ENCODE measurements at places on chromosomes 7 and 10.

GRCh38 chr10:123135415-123136141 is at the start of gene HMX3:
HMX3 (plus strand) TSS chr10:123135970; CDS start chr10:123136051, 81 bp downstream.
- DNase-seq = peak; percentile 47

DNA sequence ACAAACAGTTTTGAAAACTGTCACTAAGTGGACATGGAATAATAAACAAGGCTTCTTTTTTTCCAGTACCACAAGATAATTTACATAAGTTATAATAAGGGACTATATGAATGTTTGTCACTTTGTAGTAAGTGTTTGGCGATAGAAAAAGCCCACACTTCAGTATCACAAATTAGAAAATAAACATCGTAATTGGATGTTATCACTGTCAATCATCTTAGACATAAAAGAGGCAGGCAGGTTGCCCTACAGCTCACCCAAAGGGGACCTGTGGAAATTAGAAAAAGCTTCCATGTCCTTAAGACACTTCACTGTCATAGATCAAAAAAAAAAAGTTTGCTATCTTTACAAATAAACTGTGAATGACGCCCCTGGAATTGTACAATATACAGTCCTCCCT is 3.6 kb upstream of the NOC3L start:
- DNase-seq = no peak

DNA sequence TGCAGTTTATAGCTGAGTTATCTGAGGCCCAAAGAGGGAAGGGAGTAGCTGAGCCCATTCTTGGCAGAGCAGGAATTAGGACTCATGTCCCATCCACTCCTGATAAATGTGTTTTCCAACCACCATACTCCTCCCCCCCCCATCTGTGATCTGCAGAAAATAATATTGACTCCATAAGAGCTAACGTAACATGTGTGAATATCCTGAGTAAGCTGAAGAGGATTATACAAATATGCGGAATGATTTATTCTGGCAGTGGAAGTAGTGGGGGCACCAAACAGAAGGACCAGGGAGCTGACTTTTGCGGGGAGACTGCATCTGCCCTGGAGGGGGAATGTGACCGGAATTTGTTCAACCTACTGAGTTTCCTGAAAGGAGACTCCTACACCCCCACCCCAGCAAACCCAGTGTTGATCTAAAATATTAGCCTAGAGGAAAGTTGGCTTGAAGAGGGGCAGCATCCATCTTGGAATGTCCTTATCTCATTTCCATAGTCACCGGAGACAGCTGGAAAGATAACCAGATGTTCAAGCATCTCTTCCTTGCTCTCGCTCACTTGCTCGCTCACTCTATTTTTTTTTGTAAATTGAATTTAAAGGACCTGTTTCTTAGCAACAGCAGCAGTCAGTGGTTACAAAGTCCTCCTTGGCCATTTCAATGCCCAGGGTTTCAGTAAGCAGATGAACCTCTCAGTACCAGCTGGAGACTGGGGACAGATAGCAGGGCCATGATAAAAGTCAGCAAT is 114.7 kb downstream of the RPS24 start:
- no peak for DNase-seq

DNA sequence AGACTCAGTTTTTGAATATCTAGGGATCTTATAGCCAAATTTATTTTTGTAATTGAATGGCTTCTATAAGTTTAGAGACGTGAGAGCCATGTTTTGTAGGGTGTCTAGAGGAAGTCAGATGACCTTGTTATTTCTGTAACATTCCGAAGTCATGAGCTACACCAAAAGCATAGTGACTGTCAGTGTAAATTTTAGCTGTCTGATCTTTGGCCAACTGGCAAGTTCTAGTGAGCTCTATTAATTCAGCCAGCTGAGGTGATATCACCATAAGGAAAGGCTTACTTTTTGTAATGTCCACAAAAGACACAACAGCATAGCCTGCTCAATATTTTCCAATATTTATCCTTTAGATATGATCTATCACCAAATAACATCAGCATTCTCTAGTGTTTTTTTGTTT is 9.9 kb upstream of the NT5C3A start:
- DNase-seq = no peak

DNA sequence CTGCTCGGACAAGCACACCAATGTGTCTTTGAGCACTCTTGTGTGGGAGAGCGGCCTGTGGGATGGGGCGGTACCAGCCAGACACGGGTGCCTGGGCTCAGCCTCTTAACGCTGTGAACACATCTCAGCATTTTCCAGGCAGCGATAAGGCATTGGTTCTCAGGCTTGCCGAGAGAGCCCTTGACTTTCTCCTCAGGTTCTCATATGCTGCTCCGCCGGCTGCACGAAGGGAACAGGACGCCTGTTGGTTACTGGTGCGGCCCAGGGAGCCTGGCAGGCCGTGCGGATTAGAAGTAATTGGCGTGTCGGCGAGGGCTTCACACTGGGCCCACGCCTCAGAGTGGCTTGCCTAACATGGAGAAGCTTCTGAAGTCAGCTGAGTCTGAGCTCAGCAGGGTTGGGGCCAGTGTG is 456.7 kb upstream of the FOXK1 start:
- no peak for DNase-seq

DNA sequence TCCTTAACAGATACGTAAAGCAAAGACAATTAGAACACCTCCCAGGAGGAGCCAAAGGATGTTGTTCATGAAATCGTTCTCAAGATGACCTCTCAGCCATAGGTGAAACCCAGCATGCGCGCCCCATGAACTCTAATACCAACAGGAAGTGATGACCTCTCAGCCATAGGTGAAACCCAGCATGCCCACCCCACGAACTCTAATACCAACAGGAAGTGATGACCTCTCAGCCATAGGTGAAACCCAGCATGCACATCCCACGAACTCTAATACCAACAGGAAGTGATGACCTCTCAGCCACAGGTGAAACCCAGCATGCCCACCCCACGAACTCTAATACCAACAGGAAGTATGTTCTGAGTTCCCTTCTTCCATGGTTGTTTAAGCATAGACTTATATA is 205.2 kb upstream of the ADARB2 start:
- DNase-seq = no peak

- DNase-seq = peak; percentile 51
Measured at GRCh38 chr10:99555825-99556523, 23.2 kb downstream of the NKX2-3 start.

- DNase-seq = no peak
Measured at GRCh38 chr7:122511268-122511667, 187.6 kb downstream of the RNF133 start.

GRCh38 chr10:31668326-31668725 is 260.3 kb downstream of the ARHGAP12 start:
- no peak for DNase-seq

GRCh38 chr7:48042216-48042615 is 6.9 kb downstream of the C7orf57 start:
- DNase-seq = no peak

DNA sequence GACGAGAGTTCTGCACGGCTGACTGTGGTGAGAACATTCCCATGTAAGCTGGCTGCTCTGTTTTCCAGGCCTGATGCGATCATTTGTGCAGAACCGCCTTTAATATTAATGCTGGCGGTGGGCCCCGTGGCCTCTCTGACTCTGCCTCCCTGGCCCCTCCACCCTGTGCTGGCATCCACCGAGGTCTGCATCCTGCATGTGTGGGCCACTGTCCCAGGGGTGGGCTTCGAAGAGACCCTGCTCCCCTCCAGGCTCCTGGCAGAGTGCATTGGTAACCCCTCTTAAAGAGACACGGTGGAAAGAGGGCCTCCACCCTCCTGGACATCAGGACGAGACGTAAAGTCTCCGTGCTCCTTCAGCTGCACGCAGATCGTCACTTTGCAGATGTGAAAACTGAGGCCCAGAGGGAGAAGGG is 67.3 kb upstream of the FAM20C start:
- DNase-seq = no peak

GRCh38 chr10:11208243-11208642 is 190.6 kb downstream of the CELF2 start:
- DNase-seq = no peak

- no peak for DNase-seq
Measured at GRCh38 chr7:37363536-37364491, 84.8 kb downstream of the ELMO1 start.

DNA sequence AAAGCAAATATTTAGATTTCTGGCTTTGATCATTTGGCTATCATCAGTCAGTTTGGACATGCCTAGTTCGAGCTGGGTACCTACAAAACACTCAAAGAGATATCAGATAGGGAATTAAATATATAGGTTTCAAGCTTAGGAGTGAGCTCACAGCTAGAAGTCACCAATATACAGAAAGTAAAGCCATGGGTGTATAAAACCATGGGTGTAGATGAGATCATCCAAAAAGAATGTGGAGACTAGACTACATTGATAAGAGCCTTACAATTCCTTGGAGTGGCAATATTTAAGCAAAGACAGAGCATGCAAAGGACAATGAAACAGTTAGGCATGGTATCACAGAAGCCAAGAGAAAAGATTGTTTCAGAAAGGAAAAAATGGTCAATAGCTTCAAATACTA is 7.2 kb upstream of the RALA start:
- DNase-seq = no peak

- DNase-seq = no peak
Measured at GRCh38 chr10:77504873-77505257, 132.7 kb downstream of the KCNMA1 start.

- no peak for DNase-seq
Measured at GRCh38 chr10:85036661-85037060, 708.3 kb downstream of the CCSER2 start.

DNA sequence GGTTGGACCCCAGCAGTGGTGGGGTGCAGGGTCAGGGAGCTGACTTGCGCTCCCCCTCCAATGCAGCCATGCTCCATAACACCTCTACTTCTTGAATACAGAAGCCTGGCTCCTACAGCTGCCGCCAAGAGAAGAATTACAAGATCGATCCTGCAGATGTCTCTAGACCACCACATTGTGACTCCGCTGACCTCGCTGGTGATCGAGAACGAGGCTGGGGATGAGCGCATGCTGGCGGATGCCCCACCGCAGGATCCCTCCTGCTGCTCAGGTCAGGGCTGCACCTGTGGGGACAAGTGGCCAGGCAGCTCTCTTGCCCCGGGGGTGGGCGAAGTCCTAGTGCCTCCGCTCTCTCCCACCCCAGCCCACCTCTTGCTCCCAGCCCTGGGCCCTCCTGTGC is 31.7 kb downstream of the ITIH2 start:
- DNase-seq = no peak

DNA sequence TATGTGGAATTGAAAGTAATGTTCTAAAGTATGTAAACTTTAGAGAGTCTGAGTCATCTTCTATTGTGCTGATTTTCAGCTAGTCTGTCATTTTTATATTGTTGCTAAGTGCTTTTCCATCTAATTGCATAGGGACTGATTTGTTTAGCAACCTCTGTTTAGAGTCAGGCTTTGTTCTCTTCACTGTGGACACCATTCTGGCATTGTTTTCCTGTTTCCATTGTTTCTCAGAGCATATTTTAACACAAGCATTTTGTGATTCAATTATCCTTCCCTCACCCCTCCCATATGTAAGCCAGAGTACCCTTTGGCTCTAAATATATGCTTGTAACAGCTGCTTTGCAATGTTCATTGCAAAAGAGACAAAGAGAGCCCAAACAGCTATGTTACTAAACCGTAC is 748.4 kb upstream of the PHF14 start:
- no peak for DNase-seq

GRCh38 chr10:97631098-97631497 is 2.2 kb downstream of the MORN4 start:
- no peak for DNase-seq

- no peak for DNase-seq
Measured at GRCh38 chr10:106836933-106837663, 327.4 kb downstream of the SORCS1 start.

GRCh38 chr7:105766421-105767073 is 109.9 kb downstream of the ATXN7L1 start:
- DNase-seq = peak; percentile 7
